DMS53 (cell line): ENCODE measurements at places on chromosomes 2 and 18.
A peak's percentile ranks its signal among the peaks of the same experiment; 100 is the strongest.

GRCh38 chr18:28834889-28835288 lies 658.0 kb upstream of the CDH2 start:
- peak; percentile 66 for DNase-seq

DNA sequence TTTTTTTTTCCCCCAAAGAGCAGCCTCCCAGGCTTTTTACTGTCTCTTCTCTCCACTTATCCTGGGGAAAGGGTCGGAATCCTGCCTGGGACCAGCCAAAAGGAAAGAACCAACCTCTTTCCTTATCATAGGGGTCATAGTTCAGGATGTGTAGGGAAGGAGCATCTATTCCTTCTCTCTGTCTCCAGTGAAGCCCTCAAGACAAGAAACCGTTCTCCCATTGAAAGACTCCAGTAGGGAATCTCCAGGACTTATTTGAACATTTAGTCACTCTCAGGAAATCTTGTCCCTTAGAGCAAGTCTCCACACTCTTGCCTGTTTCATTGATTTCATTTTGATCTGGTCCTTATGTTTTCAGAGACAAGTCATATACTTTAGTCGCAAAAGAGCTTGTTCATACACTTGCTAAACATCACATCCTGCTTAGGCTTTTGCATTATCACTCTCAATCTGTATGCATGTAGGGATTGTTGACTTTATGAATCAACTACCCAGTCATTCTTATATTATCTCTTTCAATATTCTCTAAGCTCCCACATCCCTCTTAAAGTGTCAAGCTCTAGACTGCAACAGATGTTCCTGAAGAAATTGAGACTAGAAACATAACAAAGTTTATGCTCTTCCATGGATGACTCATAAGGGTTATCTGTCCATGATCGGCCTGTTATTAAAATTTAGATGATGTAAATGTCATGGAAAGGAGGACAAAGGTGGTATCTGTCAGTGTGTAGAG lies 116.2 kb upstream of the ST6GAL2 start:
- DNase-seq, result peak; percentile 89

- peak; percentile 67 for DNase-seq
Observed at GRCh38 chr18:9133225-9133624, 3.4 kb upstream of the ANKRD12 start.

DNA sequence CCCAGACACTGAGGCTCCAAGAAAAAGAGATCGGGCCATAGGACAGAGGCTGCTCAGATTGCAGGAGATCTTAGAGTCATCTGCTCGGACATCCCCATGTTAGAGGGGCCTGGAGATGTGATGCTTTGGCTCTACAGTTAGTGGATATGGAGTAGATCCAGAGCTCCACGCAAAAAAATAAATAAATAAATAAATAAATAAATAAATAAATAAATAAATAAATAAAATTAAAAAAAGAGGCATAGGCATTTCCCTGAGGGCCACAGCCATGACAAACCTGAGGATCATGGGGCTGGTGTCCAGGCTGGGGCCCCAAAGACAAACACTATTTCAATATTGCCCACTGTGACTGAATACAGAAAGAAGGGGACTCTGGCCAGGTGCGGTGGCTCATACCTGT lies 85.5 kb downstream of the PLB1 start:
- no peak for DNase-seq

DNA sequence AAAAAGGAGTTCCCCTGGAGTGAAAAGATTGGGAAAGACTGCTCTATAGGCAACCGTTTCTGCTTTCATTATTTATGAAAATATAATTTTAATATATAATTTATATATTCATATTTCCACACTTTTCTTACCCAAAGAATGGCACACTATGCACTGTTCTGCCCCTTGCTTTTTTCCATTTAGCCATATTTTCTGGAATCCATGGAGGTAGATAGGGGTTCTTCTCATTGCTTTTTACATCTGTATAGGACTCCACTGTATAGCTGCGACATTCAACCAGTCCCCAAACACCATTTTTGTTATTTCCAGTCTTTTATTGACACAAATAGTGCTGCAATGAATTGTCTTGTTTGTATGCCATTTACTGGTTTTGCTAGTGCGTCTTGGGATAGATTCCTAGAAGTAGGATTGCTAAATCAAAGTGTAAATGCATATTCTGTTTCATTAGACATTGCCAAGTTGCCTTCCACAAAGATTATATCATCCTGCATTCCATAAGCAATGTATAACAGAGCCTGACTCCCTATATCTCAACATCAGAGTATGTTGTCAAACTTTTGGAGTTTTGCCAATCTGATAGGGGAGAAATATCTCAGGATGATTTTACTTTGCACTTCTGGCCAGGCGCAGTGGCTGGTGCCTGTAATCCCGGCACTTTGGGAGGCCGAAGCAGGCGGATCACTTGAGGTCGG lies 26.6 kb upstream of the TCF7L1 start:
- no peak for DNase-seq

GRCh38 chr2:10462178-10463083 lies 14.3 kb upstream of the ODC1 start:
- DNase-seq, result no peak

- no peak for DNase-seq
Observed at GRCh38 chr2:214747992-214748391, 61.5 kb downstream of the BARD1 start.

DNA sequence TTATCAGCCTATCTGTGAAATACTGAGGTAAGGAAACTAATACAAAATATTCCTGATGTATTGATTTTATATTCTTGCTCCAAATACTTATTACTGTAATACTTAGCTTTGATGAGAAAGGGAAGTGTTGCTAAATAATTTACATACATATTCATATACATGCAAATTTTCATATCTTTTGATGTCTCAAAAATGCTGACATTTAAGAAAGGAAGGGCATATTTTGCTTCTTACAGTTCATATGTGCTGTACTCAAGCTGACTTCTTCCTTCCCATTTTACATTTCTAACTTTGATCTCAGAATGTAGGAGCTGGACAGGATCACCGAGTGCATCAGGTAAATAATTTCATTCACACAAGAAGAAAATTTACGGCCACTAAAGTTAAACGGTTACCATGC lies 399.2 kb upstream of the VWC2L start:
- no peak for DNase-seq

GRCh38 chr2:86290596-86291327 lies 46.7 kb downstream of the REEP1 start:
- DNase-seq, result no peak
